Sciatic nerve (tissue), 2 donors: ENCODE measurements at places on chromosomes 3 and 15.

- DNase-seq: no peak
Observed at GRCh38 chr15:76865548-76865991, 39.6 kb downstream of the SCAPER start.

GRCh38 chr3:157581371-157581770 is 78.2 kb upstream of the VEPH1 start:
- DNase-seq: no peak

DNA sequence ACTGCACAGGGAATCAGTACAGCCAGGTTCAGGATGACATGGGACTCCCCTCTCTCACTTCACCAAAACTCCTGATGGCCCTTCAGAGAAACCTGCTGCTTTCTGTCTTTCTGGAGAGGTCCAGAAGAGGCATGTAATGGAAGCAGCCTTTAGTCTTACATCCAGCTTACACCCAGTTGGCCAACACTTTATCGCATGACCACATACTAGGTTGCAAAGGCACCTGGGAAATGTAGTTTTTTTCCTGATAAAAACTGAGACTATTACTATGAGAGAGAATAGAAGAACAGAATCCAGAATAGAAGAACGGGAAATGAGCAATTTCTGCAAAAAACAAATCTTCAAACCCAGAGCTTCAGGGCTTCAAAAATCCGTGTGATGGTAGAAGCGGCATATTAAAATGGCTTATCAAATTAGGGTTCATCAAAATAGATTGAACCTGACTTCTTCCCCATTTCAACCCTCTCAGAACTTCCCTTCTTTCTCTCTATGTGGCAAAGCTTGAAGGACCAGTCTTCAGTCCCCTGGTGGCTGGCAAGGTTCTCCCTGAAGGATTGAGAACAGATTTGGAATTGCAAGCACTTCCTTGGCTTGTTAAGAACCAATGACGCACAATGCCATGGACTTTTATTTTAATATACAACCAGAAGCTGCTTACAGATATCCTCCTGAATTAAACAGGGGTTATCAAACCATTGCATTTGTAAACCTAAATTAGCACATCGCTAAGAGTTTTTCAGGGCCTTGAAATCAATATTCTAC is 34.4 kb downstream of the CORO2B start:
- DNase-seq: no peak

- no peak for DNase-seq
Observed at GRCh38 chr15:100716456-100717085, 114.2 kb downstream of the ASB7 start.
